HS-27A (cell line): ENCODE measurements at places on chromosomes 7 and 10.
A peak's percentile ranks its signal among the peaks of the same experiment; 100 is the strongest.

GRCh38 chr7:142880876-142881505, 4.6 kb downstream of the TRPV6 start:
- DNase-seq, result no peak

DNA sequence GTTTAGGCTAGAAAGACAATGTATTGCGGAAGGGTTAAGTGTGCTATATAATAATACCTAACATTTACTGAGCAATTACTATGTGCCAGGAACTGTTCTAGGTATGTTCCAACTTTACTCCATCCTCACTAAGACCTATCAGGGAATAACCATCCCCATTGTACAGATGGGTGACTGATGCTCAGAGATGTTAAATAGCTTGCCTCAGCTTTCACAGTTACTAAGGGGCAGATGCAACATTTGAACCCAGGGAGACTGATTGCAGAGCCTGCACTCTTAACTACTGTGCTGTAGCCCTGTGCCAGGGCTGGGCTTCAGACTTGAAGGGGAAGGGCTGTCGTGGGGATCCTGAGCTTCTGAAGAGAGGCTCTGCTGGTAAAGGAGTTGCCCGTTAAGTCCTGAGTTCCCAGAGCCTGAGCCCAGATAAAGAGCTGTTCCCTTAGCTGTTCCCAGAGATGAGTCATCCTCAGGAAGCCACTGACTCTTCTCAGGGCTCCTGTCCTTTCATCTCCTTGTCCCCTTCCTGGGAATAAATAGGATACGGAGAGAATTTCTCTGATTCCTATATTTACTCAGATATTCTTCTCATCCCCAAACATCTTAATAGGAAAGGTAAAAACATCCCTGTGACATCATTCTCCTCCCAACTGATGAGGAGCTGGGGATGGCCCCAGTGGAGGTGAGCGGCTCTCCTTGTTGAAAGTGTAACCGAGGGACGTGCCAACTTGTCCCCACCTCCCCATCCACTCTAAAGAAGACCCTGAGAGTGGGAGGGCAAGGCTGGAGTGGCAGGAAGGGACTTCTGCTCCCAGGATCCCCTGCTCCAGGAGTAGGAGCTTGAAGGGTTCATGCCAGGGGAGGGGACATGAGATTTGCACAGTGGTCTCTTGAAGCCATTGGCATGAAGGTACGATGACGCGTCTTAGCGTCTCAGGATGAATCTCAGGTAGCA, 28.0 kb upstream of the HABP2 start:
- DNase-seq, result no peak

DNA sequence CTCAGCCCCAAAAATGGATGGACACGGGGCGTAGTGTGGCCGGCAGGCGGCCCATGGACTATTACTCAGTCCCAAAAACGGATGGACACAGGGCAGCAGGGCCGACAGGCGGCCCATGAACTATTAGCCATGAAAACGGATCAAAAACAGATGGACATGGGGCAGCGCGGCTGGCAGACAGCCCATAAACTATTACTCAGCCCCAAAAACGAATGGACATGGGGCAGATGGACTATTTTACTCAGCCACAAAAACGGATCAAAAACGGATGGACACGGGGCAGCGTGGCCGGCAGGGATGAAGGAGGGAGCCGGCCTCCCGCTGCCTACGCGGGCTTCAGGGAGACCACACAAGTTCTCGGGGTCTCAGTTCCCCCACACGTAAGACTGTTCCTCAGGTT, 32.9 kb downstream of the GPER1 start:
- no peak for DNase-seq

DNA sequence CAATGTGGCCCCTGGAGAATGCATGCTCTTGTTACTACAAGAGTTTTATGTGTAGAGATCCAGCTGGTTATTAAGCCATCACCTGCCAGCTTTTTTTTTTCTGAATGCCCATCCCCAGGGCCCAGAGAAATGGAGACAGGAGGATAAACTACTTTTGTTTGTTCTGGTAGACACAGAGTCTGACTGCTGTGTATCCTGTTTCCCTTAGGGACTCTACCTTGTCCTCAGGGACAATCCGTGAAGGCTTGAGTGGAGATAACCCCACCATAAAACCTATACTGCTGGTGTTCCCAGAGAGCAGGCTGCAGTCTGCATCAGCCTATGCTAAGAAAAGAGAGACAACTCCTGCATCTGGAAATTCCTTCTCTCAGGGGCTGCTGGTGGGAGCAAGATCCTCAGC, at the start of gene OR2A5:
TSS of gene OR2A5 (plus strand) at position 301 of the 400 bp plus-strand sequence. CDS start 1,454 bp downstream, outside the sequence.
- no peak for DNase-seq

- DNase-seq, result no peak
Measured at GRCh38 chr10:103619424-103620351, 126.2 kb downstream of the NEURL1 start.

DNA sequence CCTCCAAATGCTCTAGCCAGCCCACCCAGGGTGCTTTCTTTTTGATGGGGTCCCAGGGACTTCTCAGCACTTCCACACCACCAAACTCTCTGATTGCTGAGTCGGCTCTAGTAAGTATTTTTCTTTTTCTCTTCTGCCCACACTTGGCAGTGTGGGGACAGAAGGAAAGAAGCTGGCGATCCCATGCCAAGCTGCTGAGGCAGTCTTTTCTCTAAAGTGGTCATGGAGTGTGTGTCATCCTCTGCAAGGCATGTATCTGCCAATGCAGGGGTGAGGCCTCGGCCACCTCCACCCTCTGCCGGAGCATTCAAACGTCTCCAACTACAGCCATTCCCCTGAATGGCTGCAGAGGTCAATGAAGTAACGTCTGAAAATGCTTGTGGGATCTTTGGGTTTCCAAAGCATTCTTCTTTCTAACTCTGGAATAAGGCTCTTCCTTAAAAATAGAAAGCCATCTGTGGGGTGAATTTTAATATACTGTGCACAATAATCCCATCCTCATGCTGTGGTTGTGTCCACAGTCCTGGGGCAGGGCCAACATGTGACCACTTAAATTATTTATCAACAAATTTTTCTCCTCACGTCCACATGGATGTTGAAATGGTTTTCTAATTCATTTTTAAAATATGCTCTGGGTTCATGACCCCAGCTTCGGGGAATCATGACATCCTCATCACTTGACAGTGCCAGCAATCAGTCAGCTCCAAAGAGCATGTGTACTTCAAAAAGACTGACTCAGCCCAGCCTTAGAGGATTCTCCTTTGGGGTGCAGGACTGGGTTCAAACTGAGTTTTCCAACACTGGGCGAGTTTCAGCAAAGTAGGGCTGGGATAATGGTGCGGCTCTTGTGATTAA, 171.3 kb upstream of the ITGB1 start:
- DNase-seq, result no peak

GRCh38 chr7:137245890-137246289, 97.6 kb downstream of the PTN start:
- DNase-seq, result no peak

DNA sequence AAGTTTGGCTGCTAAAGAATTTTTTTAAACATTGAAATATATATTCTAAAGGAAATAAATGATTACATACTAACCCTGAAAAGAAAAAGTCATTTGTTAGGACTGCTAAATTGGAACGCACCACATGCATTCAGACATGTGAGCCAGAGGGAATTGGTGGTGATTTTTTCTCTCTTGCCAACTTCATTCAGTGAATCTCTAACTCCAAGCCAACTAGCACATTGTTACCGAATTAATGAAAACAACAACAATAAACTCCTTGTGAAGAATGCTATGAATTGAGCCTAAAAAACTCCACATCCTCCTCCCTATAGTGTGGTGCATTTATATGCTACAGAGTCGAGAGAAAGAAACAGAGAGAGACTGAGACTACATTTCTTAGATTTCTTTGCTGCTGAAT, 135.5 kb upstream of the CACNA2D1 start:
- no peak for DNase-seq

DNA sequence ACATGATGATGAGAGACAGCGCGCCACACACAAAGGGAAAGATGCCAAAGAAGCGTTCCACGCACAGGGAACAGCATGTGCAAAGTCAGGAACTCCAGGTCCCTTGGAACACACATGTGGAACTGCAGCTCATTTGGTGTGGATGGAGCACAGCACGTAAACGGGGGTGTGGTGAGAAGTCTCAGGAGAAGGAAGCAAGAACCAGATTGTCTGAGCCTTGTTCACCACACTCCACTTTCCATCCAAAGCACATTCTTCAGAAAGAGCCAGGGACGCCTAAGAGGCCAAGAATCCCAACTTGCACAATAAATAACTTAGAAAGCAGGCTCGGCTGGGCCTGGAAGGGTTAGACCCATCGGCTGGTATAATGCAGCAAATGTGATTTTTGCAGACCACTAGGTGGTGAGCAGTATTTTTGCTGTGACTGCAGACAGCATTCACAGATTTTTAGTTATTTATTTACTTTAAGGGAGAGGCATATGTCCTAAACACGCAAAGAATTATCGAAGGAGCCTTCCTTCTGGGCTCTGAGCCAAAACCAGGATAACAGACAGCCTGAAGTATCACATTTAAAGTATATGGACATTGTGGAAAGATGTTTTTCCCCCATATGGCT, 27.9 kb upstream of the ASCC1 start:
- DNase-seq, result peak; percentile 35

GRCh38 chr7:4181446-4181845, 500.6 kb upstream of the FOXK1 start:
- no peak for DNase-seq

DNA sequence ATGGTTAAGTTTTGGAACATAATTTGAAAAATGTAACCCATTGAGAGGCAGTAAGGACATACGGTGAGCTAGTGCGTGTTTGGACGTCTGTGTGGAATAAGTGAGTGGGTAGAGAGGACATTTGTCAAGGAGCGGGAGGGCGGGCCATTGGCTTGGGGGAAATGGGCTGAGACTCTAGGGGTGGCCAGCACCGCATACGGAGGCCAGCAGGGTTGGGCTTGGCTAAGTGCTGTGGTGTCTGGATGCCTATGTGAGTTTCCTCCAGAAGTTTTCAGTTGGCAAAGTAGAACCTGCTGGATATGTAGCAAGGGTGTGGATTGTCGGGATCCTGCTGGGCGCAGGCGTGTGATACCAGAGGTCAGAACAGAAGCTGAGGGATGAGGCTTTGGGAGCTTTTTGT, 103.0 kb downstream of the TCF7L2 start:
- DNase-seq, result no peak

DNA sequence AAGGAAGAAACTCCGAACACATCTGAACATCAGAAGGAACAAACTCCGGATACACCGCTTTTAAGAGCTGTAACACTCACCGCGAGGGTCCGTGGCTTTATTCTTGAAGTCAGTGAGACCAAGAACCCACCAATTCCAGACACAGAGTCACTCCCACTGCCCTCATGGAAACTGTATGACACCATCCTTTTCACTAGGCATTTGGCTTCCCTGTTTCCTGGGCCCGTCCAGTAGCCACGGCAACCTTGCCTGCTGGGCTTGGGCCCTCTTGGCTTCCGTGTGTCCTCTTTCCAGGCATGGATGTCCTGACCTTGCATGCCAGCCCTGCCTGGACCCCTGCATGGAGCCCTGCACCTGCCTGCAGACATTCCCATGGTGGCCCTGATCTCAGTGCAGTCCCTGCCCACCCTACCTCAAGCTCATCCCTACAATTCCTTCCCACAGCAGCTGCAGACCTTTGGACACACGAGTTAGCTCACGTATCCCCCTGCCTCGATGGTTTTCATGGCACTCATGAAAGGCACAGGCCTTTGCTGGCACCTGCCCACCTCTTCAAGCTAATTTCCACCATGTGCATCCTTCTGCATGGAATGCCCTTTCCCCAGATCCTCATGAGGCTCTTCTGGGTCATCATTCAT, 6.7 kb downstream of the SH2D4B start:
- no peak for DNase-seq

GRCh38 chr7:5296611-5297226, 14.0 kb downstream of the SLC29A4 start:
- DNase-seq, result no peak

DNA sequence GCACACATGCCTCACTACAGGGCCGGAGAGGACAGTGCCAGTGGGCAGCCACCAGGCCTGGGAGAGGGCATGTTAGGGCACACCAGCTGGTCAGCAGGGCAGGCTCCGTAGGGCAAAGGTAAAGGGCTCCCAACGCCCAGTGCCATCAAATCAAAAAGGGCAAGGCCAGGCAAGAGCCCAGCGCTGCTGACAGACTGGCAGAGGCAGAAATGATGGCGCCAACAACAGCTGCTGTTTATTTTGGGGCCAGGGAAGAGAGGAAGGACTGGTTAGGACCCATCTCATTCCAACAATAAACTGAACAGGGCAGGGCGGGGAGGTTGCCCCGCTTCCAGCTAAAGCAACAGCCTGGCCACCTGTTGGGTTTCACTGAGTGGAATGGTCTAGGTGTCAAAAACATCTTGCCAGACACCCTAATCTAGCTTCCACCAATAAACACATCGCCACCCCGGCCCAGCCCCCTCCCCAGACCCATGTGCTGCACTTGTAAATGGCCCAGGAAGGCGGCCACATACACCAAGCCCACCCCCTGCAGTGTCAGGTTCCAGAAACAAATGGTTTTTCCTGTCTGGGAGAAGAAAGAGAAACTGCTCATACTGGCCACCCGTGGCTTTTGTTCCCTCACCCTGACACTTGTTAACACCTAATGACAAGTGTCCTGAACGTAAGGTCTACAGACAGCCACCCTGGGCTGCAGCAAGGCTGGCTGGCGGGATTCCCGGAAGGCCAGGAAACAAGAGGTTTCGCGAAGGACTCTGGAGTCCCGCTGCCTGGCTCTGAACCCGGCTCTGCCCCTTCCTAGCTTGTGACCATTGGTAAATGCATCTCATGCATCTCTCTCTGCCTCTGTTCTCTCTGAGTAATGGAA, 15.3 kb downstream of the SH3PXD2A start:
- no peak for DNase-seq

GRCh38 chr7:81161451-81162075, 242.7 kb upstream of the SEMA3C start:
- DNase-seq, result no peak

DNA sequence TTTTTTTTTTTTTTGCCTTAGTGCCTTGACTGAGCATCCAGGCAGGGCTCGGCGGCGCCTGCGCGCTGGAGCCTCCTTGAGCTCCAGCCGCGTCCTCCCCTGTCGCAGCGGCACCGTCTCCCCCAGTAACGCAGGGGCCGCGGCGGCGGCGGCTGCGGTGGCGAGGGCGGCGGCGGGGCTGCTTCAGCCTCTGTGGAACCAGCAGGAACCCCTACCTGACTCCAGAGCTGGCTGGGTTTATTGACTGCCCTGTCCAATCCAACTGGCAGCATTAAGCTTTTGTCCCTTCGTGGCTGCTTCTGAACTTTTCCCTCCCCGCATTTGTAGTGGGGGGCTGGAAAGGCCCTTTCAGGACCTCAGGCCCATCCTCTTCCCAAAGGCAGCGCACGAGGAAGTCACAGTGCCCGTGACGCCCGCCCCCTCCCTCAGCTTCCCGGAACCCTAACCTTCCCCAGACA, at the start of gene GPR85:
TSS of gene GPR85 (minus strand) at position 397 of the 458 bp plus-strand sequence. CDS start 2,106 bp downstream, outside the sequence.
- DNase-seq, result peak; percentile 12

GRCh38 chr7:139118234-139118804, 8.8 kb upstream of the ZC3HAV1 start:
- no peak for DNase-seq

- DNase-seq, result no peak
Measured at GRCh38 chr7:20316706-20317105, 14.0 kb upstream of the ITGB8 start.

DNA sequence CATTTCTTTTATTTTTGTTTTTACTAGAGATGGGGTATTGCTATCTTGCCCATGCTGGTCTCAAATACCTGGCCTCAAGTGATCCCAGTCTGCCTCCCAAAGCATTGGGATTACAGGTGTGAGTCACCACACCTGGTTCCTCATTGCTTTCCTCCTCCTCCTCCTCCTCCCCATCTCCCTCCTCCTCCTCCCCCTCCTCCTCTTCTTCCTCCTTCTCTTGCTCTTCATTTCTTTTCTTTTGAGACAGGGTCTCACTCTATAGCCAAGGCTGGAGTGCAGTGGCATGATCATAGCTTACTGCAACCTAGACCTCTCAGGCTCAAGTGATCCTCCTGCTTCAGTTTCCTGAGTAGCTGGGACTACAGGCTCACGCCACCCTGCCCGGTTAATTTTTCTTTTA, 22.2 kb downstream of the LRRC20 start:
- no peak for DNase-seq
